Neural crest cell (in vitro differentiated cells): ENCODE measurements at places on chromosomes 6 and 20.

GRCh38 chr20:43576108-43576507, 14.6 kb upstream of the IFT52 start:
- H3K4me1 ChIP-seq, result peaks cover 5% of the 10 kb centered on the region
- H3K27me3 ChIP-seq, result no peaks in the 10 kb centered on the region
- no peak overlapping the region for H3K27ac ChIP-seq
- no peak overlapping the region for H3K4me3 ChIP-seq

DNA sequence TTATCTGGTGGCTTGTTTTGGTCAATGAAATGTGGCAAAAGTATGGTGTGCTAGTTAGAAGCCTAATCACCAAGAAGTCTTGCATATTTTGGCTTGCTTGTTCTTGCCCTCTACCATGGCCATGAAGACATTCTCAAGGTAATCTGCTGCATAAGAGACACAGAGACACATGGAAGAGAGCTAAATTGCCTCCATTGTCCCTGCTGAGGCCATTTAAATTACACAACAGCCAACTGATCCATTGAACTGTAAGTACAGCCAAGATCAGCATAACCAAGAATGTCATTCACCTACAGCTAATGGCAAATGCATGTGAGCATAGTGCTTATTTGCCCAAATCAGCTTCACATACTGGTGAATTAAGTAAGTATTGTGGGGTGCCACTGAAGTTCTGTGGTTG, 603.8 kb downstream of the FRK start:
- H3K4me1 ChIP-seq, result no peaks in the 10 kb centered on the region
- no peak overlapping the region for H3K4me3 ChIP-seq
- no peak for DNase-seq
- no peaks in the 10 kb centered on the region for H3K27me3 ChIP-seq
- no peaks in the 10 kb centered on the region for H3K36me3 ChIP-seq

DNA sequence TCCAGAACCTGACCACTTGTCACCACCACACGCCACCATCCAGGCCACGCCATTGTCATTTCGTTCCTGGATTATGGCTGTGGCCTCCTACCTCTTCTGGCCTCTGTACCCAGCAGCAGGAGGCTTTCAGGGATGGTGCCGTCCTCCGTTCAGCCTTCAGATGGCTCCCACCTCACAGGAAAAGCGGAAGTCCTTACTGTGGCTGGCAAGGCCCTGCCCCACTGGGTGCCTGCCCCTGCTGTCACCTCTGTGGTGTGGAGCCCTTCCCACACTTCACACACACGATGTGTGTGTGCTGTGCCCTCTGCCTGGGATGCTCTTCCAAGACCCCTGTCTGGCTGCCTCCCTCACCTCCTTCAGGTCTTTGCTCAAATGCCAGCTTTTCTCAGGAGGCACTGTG, 69.4 kb downstream of the INSM1 start:
- peaks cover 4% of the 10 kb centered on the region for H3K4me1 ChIP-seq
- no peaks in the 10 kb centered on the region for H3K27me3 ChIP-seq
- no peak overlapping the region for H3K4me3 ChIP-seq

DNA sequence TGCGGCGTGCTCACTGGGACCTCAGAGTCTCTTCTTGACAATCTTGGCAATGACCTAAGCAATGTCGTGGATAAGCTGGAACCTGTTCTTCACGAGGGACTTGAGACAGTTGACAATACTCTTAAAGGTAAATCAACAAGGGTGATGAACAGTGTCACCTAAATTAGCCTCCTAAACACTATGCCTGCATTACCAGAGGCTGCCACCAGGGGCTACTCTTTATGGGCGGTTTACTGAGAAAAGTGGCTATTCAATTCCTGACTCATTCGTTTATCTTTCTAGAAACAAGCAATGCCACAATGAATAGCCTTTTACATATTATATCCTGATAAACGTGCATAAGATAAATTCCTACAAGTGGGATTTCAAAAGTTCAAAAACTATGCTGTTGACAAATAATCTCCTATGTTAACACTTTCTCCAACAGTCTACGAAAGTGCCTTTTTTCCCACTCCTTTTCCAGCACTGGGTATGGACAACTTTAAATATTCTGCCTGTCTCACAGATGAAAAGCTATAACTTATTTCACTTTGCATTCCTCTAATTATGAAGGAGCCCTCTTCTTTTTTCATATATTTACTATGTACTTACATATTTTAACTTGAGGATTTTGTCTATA, 1.3 kb downstream of the BPIFA2 start:
- H3K27me3 ChIP-seq, result peaks cover 36% of the 10 kb centered on the region
- H3K4me3 ChIP-seq, result no peak overlapping the region
- no peaks in the 10 kb centered on the region for H3K4me1 ChIP-seq
- no peak overlapping the region for H3K27ac ChIP-seq

GRCh38 chr6:138800377-138801150, 4.7 kb downstream of the ECT2L start:
- peaks cover 7% of the 10 kb centered on the region for H3K27me3 ChIP-seq
- H3K4me3 ChIP-seq, result no peak overlapping the region
- peaks cover 29% of the 10 kb centered on the region for H3K4me1 ChIP-seq
- H3K27ac ChIP-seq, result no peak overlapping the region
- H3K36me3 ChIP-seq, result no peaks in the 10 kb centered on the region

DNA sequence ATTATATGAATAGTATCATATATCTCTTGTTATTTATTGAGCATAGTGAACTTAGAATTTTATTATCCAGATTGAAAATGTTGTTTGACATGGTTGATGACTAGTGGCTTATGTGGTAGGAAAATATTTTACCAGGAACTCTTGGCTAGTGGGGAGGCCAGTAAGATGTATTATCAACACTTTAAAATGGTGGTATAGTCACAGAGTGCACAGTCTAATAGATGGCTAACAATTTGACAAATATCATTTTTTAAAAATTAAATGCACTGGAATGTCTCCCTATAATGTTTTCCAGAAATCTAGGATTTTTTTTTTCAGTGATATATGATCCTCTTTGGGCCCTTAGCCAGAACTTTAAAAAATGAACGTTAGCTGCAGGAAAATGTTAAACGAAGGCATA, 26.9 kb upstream of the EYA4 start:
- H3K27me3 ChIP-seq, result no peaks in the 10 kb centered on the region
- no peak for DNase-seq
- H3K27ac ChIP-seq, result no peak overlapping the region
- no peaks in the 10 kb centered on the region for H3K4me1 ChIP-seq
- H3K36me3 ChIP-seq, result no peaks in the 10 kb centered on the region

DNA sequence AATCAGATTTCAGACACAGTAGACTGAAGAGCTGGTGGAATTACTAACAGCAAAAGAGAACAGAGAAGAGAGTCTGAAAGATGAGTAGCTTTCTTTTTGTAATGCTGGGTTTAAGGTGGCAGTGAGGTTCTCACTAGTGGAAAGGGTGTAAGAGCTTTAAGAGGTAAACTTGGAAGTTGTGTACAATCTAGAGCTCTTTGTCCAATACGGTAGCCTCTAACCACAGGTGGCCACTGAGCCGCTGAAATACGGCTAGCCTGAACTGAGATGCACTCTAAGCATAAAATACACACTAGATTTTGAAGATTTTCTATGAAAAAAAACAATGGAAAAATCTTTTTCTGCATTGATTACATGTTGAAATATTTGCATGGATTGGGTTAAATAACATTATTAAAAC, 4.0 kb downstream of the ELOVL2 start:
- no peak overlapping the region for H3K27ac ChIP-seq
- no peak overlapping the region for H3K4me3 ChIP-seq
- peaks cover 35% of the 10 kb centered on the region for H3K4me1 ChIP-seq
- H3K36me3 ChIP-seq, result no peaks in the 10 kb centered on the region
